Activated CD4-positive, alpha-beta memory T cell treated with anti-CD3 and anti-CD28 coated beads, Interleukin-2, amount 10 ng/mL, durations not matched to agents 7 days and 5 days (primary cell): ENCODE measurements at places on chromosomes 7 and 10. TPM values are rescaled to one million over a fixed set of nuclear protein-coding genes. Genes with fewer than 3 reads are reported as not detected.

The PDSS1 gene
- 10.7 TPM for total RNA-seq

DNA sequence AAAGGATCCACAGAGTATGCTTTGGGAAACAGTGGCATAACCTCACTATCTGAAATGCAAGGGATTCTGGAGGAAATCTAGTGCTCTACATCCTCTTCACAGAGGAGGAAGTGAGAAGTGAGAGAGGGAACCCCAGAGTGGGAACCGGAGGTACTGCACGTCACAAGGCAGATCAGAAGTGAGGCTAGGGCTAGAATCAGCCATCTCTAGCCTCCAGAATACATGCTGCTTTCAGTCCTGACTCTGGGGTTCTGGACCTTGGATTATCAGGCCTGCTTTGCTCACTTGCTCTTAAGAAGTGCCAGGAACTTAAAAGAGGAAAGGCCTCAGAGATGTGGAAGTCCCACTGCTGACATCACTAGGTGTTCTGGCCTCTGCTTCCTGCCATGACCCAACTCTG is 25.7 kb downstream of the ZNF503 start:
- H3K36me3 ChIP-seq: no peaks in the 10 kb centered on the region
- H3K27me3 ChIP-seq: no peaks in the 10 kb centered on the region
- DNase-seq: no peak
- H3K4me3 ChIP-seq: no peak overlapping the region

The JAKMIP3 gene
- 0.90 TPM for total RNA-seq

GRCh38 chr10:118901906-118902305 is 127.6 kb upstream of the NANOS1 start:
- peaks cover 6% of the 10 kb centered on the region for H3K27me3 ChIP-seq
- no peak overlapping the region for H3K4me3 ChIP-seq
- no peak for DNase-seq
- no peak overlapping the region for H3K27ac ChIP-seq
- H3K36me3 ChIP-seq: no peaks in the 10 kb centered on the region
- no peaks in the 10 kb centered on the region for H3K4me1 ChIP-seq

DNA sequence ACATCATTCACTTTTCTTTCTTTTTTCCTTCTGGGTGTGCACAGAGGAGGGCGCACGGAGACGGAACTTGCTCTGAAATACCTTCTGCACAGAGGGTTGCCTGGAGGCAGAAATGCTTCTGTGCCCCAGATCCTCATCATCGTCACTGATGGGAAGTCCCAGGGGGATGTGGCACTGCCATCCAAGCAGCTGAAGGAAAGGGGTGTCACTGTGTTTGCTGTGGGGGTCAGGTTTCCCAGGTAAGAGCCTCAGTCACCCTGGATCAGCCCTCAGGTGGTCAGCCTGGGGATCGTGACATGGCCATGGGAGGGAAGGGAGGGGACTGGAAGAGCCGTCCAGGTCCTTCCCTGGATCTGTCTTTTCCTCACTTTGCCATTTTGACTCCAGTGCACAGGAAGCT is 33.6 kb downstream of the VWA2 start:
- peaks cover 11% of the 10 kb centered on the region for H3K27me3 ChIP-seq
- no peak overlapping the region for H3K27ac ChIP-seq
- H3K4me3 ChIP-seq: no peak overlapping the region

The ITGB8 gene
- not detected for total RNA-seq

GRCh38 chr10:99619090-99619800 is 994 bp downstream of the SLC25A28 start:
- no peak for DNase-seq
- H3K4me1 ChIP-seq: peaks cover 56% of the 10 kb centered on the region
- H3K27me3 ChIP-seq: no peaks in the 10 kb centered on the region

The LRRC27 gene
- 3.3 TPM for total RNA-seq

The CASTOR2 gene
- 4.3 TPM for total RNA-seq

The KCND2 gene
- total RNA-seq: not detected

DNA sequence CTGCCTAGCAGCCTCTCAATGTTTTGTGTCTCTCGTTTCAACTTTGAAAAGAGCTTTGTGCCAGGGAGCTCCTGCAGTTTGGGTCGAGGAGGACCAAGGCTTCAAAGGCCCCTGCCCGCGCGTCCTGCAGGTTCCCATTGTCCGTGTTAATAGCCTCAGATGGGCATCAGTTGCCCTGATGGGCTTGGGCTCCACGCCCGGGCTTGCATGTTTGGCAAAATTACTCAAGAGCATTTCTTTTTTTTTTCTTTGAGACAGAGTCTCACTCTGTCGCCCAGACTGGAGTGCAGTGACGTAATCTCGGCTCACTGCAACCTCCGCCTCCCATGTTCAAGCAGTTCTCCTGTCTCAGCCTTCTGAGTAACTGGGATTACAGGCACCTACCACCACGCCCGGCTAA is 636.6 kb downstream of the SDK1 start:
- H3K4me3 ChIP-seq: no peak overlapping the region
- no peaks in the 10 kb centered on the region for H3K27me3 ChIP-seq
- no peak for DNase-seq

The PPP1R3C gene
- total RNA-seq: not detected

DNA sequence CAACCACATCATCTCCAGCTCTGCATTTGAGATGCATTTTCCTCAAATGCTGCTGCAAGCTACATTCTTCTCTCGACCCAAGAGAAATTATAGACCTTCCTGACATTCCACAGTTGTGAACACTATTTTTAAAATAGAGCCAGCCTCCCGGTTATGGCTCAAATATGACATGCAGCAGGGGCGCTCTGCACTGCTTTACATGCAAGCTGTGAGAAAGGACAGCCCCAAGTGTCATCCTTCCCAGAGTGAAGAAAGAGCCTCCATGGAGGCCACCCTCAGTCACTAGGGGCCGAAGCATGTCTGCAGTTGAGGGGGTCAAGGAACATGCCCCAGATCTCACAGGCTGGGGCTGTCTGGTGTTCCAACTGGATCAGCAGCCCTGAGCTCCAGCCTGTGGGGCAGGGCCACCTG is 63.9 kb upstream of the CHST15 start:
- no peak overlapping the region for H3K27ac ChIP-seq
- H3K4me3 ChIP-seq: no peak overlapping the region
- H3K27me3 ChIP-seq: peaks cover 8% of the 10 kb centered on the region
- DNase-seq: no peak
- peaks cover 3% of the 10 kb centered on the region for H3K36me3 ChIP-seq
- H3K4me1 ChIP-seq: peaks cover 3% of the 10 kb centered on the region

- H3K27me3 ChIP-seq: no peaks in the 10 kb centered on the region
- H3K4me1 ChIP-seq: peaks cover 17% of the 10 kb centered on the region
- H3K4me3 ChIP-seq: no peak overlapping the region
- no peak overlapping the region for H3K27ac ChIP-seq
- DNase-seq: peak; percentile 9
These were observed 47.7 kb downstream of the AMZ1 start for GRCh38 chr7:2735744-2736143.

- no peak overlapping the region for H3K4me3 ChIP-seq
- DNase-seq: no peak
- H3K4me1 ChIP-seq: no peaks in the 10 kb centered on the region
- H3K36me3 ChIP-seq: no peaks in the 10 kb centered on the region
- H3K27me3 ChIP-seq: peaks cover 2% of the 10 kb centered on the region
These were observed 131.6 kb downstream of the PKD1L1 start for GRCh38 chr7:47816647-47817046.

GRCh38 chr7:26670290-26670689 is 194.1 kb downstream of the SKAP2 start:
- H3K4me3 ChIP-seq: no peak overlapping the region
- DNase-seq: no peak
- H3K27me3 ChIP-seq: peaks cover 12% of the 10 kb centered on the region
- no peaks in the 10 kb centered on the region for H3K36me3 ChIP-seq

- no peak for DNase-seq
- no peaks in the 10 kb centered on the region for H3K36me3 ChIP-seq
- no peaks in the 10 kb centered on the region for H3K27me3 ChIP-seq
- H3K4me3 ChIP-seq: no peak overlapping the region
- peaks cover 5% of the 10 kb centered on the region for H3K4me1 ChIP-seq
These were observed 193.9 kb downstream of the SDK1 start for GRCh38 chr7:3494947-3495346.
